ENCODE measurements at places on chromosomes 16 and 17. TPM values are rescaled to one million over a fixed set of nuclear protein-coding genes. Genes with fewer than 3 reads are reported as not detected.

DNA sequence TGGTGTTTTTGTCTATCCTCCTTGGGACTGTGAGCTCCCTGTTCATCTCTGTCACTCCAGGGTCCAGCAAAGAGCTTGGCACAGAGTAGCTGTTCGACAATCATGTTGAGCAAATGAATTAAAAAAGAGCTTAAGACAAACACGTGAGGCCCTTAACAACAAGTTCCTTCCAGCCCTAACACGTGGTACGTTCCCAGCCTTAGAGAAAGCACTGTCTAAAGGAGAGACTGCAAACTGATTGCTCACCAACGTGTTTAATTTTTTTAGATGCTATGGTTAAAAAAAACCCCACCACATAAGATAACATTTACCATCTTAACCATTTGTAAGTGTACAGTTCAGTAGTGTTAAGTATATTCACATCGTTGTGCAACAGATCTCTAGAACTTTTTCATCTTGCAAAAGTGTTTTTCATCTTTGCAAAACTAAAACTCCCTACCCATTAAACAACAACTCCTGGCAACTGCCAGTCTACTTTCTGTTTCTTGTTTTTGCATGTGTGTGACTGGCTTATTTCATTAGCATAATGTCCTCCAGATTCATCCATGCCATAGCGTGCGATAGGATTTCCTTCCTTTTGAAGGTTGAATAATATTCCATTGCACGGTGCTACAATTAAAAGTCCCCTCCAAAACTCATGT is 28.2 kb downstream of the LAT start:
- no peak for DNase-seq
- H3K4me1 ChIP-seq: peaks cover 32% of the 10 kb centered on the region
- H3K27ac ChIP-seq: peak overlapping the region; percentile 88
- peak overlapping the region; percentile 66 for H3K4me3 ChIP-seq
- H3K36me3 ChIP-seq: no peaks in the 10 kb centered on the region

DNA sequence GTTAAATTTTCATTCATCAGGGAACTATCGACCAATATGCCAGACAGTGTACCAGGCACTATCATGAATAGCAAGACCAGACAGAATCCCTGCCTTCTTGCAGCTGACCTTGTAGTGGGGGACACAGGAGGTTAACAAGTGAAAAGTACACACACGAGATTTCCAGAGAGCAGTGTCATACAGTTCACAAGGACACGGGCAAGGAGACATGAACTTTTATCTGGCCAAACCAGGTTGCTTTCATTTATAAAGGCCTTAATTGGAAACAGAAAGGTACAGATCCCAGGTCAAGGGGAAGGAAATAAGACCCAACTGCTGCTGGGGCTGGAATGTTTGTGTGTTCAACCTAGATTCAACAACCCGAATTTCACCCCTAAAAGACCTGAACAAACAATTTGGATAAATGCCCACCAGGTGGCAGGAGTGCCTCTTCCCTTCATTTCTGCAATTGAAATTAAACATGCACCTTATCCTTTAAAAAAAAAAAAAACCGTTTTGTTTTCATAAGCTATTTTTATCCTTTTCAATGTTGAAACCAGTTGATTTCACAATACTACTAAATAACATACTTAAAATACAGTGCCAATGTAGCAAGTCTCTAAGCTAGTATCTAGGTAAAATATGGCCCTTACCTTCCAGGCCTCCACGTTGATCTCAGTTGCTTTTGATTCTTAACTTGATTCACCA is 65.9 kb downstream of the EMP2 start:
- H3K36me3 ChIP-seq: no peaks in the 10 kb centered on the region
- peaks cover 5% of the 10 kb centered on the region for H3K4me1 ChIP-seq
- H3K27me3 ChIP-seq: peaks cover 4% of the 10 kb centered on the region
- no peak overlapping the region for H3K4me3 ChIP-seq
- no peak for DNase-seq

GRCh38 chr16:56742030-56742984 is 12.4 kb downstream of the NUP93 start:
- peaks cover 24% of the 10 kb centered on the region for H3K4me1 ChIP-seq
- no peak for DNase-seq
- H3K36me3 ChIP-seq: peaks cover 3% of the 10 kb centered on the region
- no peak overlapping the region for H3K27ac ChIP-seq

DNA sequence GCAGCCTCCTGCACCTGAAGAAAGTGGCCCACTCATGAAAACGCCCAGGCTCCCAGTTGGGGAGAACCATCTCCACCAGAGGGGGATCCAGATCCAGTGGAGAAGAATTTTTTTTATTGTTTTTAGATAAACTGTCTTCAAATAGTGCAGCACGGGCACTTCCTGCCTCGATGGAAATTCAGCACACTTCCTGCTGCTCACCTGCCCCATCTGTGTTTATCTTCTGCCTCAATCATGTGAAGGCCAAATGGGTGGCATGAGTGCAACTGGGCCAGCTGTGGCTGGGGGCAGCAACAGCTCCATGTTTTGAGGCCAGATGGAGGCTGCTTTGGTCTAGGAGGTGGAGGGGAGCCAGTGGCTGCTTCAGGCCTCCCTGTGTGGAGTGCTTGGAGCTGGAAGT is 75.9 kb upstream of the WSB1 start:
- no peak for DNase-seq
- peaks cover 11% of the 10 kb centered on the region for H3K27me3 ChIP-seq
- peaks cover 12% of the 10 kb centered on the region for H3K4me1 ChIP-seq

DNA sequence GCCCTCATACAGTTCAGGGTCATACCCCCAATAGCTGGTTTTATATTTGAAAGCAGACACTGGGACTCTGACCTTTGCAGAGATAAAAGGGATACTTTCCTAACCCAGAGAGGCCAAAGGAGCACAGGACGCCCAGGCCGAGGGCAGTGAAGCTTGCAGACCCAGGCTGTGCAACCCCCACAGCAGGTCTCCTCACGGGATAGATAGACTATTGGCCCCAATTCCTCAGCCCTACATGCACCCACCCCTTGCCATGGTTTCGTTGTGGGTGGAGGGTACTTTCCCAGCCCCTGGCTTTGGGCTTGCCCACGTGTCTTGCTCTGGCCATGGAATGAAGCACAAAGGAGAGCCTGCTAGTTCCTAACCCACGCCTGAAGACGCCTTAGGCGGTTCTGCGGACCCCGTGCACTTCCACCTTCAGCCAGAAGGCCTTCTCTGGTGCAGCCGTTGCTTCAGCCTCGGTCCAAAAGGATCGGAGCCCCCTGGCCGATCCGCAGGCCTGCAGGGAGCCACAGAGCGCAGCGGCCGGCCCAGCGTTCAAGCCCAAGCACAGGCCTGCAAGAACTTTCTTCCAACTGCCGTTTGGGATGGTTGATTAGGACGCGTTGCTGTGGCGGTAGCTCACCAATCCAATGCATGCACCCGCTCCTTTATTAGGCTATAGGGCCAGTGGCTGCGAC is 9.8 kb upstream of the BRCA1 start:
- H3K27ac ChIP-seq: no peak overlapping the region
- H3K4me1 ChIP-seq: peaks cover 7% of the 10 kb centered on the region
- no peak overlapping the region for H3K4me3 ChIP-seq

- H3K36me3 ChIP-seq: no peaks in the 10 kb centered on the region
- H3K27me3 ChIP-seq: no peaks in the 10 kb centered on the region
- no peak for DNase-seq
- peaks cover 17% of the 10 kb centered on the region for H3K4me1 ChIP-seq
These were observed 1.5 kb downstream of the GAA start for GRCh38 chr17:80102664-80103448.

GRCh38 chr16:29876594-29877249 is 13.7 kb upstream of the CDIPT start:
- no peak overlapping the region for H3K27ac ChIP-seq
- peaks cover 19% of the 10 kb centered on the region for H3K4me1 ChIP-seq
- peak overlapping the region; percentile 82 for H3K4me3 ChIP-seq
- H3K27me3 ChIP-seq: peaks cover 18% of the 10 kb centered on the region
- DNase-seq: peak; percentile 25

GRCh38 chr16:86211800-86212199 is 298.5 kb upstream of the FOXF1 start:
- no peaks in the 10 kb centered on the region for H3K4me1 ChIP-seq
- H3K27ac ChIP-seq: no peak overlapping the region
- peaks cover 12% of the 10 kb centered on the region for H3K27me3 ChIP-seq
- peaks cover 2% of the 10 kb centered on the region for H3K36me3 ChIP-seq
- no peak for DNase-seq

GRCh38 chr17:20098314-20098713 is 89.2 kb downstream of the SPECC1 start:
- DNase-seq: no peak

- no peak for DNase-seq
- H3K4me1 ChIP-seq: peaks cover 12% of the 10 kb centered on the region
- peaks cover 6% of the 10 kb centered on the region for H3K36me3 ChIP-seq
- no peak overlapping the region for H3K27ac ChIP-seq
- H3K27me3 ChIP-seq: peaks cover 56% of the 10 kb centered on the region
These were observed 2.3 kb downstream of the GFAP start for GRCh38 chr17:44912763-44913544.

GRCh38 chr16:68732741-68733399 is 4.2 kb upstream of the CDH1 start:
- no peak overlapping the region for H3K27ac ChIP-seq
- peaks cover 5% of the 10 kb centered on the region for H3K36me3 ChIP-seq
- no peak for DNase-seq
- H3K27me3 ChIP-seq: peaks cover 27% of the 10 kb centered on the region
- no peak overlapping the region for H3K4me3 ChIP-seq

- no peak overlapping the region for H3K27ac ChIP-seq
- peaks cover 38% of the 10 kb centered on the region for H3K27me3 ChIP-seq
- H3K36me3 ChIP-seq: no peaks in the 10 kb centered on the region
These were observed 44.5 kb upstream of the ABR start for GRCh38 chr17:1224330-1224729.

GRCh38 chr16:4283939-4284338 is 11.1 kb upstream of the TFAP4 start:
- no peak for DNase-seq
- H3K27me3 ChIP-seq: peaks cover 23% of the 10 kb centered on the region
- no peaks in the 10 kb centered on the region for H3K36me3 ChIP-seq
- peaks cover 13% of the 10 kb centered on the region for H3K4me1 ChIP-seq
- H3K4me3 ChIP-seq: no peak overlapping the region

DNA sequence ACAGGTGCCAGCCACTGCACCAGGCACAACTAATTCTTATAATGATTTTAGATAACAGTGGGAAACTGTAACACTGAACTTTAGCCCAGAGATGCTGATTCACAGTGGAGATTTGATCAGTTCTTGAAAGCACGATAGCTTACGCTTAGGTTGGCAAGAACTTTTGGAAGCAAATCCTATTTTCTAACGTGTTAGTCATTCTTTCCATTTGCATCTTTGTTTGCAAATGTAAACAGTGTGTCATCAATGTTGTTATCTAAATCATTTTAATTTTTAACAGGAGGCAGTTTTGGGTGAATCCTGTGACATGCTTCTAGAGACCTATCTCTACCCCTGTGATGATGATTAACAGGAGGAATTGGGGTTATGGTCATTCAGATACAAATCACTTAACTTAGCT is 35.7 kb upstream of the GNA13 start:
- peaks cover 8% of the 10 kb centered on the region for H3K4me1 ChIP-seq
- no peaks in the 10 kb centered on the region for H3K27me3 ChIP-seq
- no peak for DNase-seq
- peaks cover 4% of the 10 kb centered on the region for H3K36me3 ChIP-seq
- H3K27ac ChIP-seq: no peak overlapping the region

DNA sequence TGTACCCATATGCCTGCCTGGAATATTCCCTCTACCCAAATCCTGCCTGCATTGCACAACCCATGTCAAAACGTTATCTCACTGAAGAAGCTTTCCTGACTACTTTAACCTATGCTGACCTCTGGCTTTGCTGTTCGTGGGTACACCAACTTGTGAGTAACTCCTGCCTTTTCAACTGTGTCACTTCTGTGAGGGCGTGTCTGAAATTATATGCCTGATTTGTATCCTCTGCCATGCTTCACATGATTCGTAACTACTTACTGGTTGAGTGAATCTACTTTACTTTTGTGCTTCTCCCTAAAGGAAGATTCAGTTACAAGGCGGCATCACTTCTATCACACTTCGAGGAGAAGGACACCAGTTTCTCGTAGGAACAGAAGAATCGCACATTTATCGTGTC is 33.3 kb upstream of the USP43 start:
- peaks cover 21% of the 10 kb centered on the region for H3K27me3 ChIP-seq
- DNase-seq: no peak
- no peaks in the 10 kb centered on the region for H3K4me1 ChIP-seq
- no peak overlapping the region for H3K27ac ChIP-seq

- no peaks in the 10 kb centered on the region for H3K36me3 ChIP-seq
- no peak overlapping the region for H3K27ac ChIP-seq
- H3K4me1 ChIP-seq: peaks cover 8% of the 10 kb centered on the region
- H3K4me3 ChIP-seq: no peak overlapping the region
These were observed 10.1 kb downstream of the GAST start for GRCh38 chr17:41722231-41722630.

GRCh38 chr17:39599004-39599664 is 8.6 kb downstream of the NEUROD2 start:
- H3K4me1 ChIP-seq: peaks cover 26% of the 10 kb centered on the region
- peaks cover 81% of the 10 kb centered on the region for H3K27me3 ChIP-seq
- no peak overlapping the region for H3K4me3 ChIP-seq
- no peak overlapping the region for H3K27ac ChIP-seq
- DNase-seq: no peak

DNA sequence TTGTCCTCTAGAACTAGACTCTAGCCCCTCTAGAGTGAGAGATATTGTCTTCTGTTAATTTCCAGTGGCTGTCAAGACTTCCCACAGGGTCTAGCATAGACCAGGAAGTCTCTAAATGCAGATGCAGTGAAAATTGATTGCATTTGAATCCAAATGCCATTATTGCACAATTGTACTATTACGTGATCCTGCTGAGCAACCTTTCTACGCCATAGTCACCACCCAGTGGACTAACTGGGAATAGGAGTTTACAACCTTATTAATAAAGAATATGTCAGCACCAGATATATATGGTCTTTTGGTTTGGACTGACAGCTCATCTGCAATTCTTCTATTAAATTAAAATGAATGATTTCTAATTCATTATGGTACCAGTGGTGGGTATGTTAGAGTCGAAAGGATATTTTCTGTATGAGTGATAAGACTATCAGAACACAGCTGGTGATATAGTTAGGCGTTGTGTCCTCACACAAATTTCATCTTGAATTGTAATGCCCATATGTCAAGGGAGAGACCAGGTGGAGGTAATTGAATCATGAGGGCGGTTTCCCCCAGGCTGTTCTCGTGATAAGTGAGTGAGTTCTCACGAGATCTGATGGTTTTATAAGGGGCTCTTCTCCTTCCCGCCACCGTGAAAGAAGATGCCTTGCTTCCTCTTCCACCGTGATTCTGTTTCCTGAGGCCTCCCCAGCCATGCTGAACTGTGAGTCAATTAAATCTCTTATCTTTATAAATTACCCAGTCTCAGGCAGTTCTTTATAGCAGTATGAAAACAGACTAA is 138.9 kb upstream of the CA10 start:
- no peak overlapping the region for H3K4me3 ChIP-seq
- no peak for DNase-seq
- H3K36me3 ChIP-seq: no peaks in the 10 kb centered on the region

The HDAC5 gene
- 96.5 TPM for total RNA-seq

The B4GALNT2 gene
- total RNA-seq: 0.15 TPM

The SULT1A4 gene
- 1.0 TPM for total RNA-seq

The EPOP gene
- total RNA-seq: 1.1 TPM

The JPT2 gene
- total RNA-seq: 11.6 TPM

The STH gene
- total RNA-seq: not detected

The GPRC5B gene
- 2.9 TPM for total RNA-seq

The SLC35G6 gene
- total RNA-seq: not detected

The TRIM47 gene
- 9.4 TPM for total RNA-seq

The TP53 gene
- total RNA-seq: 61.2 TPM
